ENCODE measurements at places on chromosomes 2 and 18.

GRCh38 chr2:147150241-147150635, 694.6 kb upstream of the ACVR2A start:
- no peak for DNase-seq

- DNase-seq, result no peak
These were observed 298.7 kb downstream of the CDCA7 start for GRCh38 chr2:173653432-173653805.

DNA sequence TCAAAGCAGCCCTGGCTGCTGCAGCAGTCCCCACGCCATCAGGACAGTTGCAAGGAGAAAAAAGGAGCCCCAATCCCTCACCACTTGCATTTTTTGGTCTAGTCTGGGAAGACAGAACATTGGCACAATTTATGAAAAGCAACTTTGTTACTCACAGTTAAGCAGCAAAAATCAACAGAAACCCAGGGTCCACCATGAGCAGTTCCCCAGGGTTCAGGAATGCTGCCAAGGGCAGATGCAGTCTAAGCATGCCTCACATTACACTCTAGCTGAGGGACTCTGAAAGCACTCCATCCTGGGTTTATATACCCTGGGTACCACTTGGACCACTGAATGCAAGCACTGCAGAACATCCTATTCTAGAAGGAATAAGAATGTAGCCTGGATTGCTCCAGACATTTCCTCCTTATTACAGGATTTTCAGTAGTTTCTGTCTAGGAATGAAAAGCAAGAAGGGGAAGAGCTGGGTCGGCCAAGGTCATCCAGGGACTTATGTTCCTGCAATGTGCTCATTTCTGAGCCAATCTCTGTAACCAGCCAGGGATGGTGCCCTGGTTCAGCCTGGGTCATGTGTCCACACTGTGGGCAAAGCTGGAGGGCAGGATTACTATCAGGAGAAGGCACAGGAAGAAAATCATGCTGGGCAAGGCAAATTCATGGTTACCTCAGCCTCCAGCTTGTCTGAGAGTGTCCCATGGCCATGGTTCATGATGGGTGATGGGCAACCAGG, 19.5 kb upstream of the TMEM163 start:
- no peak for DNase-seq

DNA sequence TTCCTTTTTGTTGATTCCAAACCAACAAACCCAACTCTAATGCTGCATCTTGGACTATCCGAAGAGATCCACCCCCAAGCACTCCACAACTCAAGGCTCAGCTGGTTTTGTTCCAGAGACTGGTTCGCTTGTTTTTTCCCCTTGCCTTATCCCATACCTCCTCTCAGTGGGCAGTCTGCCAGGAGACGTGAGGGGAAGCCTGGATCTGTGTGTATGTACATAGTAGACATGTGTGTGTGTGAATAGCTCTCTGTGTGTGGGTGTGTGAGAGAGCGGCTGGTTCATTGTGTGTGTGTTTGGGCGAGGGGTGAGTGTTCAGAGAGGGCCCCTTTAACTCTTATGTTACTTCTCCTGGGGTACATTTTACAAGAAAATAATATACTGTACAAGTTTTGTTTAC, 94.4 kb downstream of the NRP2 start:
- no peak for DNase-seq

DNA sequence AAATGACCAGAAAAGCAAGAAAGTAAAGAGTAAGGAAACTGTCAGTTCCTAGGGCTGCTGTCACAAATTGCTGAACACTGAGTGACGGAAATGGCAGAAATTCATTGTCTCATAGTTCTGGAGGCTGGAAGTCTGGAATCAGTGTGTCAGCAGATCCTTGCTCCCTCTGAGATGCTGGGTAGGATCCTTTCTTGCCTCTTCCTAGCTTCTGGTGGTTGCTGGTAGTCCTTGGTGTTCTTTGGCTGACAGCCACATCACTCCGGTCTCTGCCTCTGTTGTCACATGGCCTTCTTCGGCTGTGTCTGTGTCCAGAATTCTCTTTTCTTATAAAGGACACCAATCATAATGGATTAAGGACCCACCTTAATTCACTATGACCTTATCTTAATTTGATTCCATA, 21.9 kb downstream of the PLEKHB2 start:
- no peak for DNase-seq
